ENCODE measurements at places on chromosomes 3 and 15. TPM values are rescaled to one million over a fixed set of nuclear protein-coding genes. Genes with fewer than 3 reads are reported as not detected.

The MKRN3 gene
- not detected for total RNA-seq

The FES gene
- total RNA-seq: 7.2 TPM

The UROC1 gene
- total RNA-seq: not detected

The OGG1 gene
- 15.3 TPM for total RNA-seq

The IL17RE gene
- 3.7 TPM for total RNA-seq

The EMC7 gene
- total RNA-seq: 157 TPM

The CNTN3 gene
- total RNA-seq: 0.50 TPM

The ADPRH gene
- total RNA-seq: 2.6 TPM

The HGD gene
- total RNA-seq: not detected

The ALPK3 gene
- 6.8 TPM for total RNA-seq

The LPP gene
- total RNA-seq: 193 TPM

The GPR171 gene
- not detected for total RNA-seq

The ZNF80 gene
- total RNA-seq: not detected

The RAD51 gene
- 3.6 TPM for total RNA-seq

The PRR20G gene
- not detected for total RNA-seq

The OR5K2 gene
- not detected for total RNA-seq

The LRRC34 gene
- total RNA-seq: 1.0 TPM

The SH2D7 gene
- total RNA-seq: not detected

The CCR5 gene
- total RNA-seq: not detected

The GRM7 gene
- not detected for total RNA-seq

The ZNF710 gene
- total RNA-seq: 27.2 TPM

The PTH1R gene
- total RNA-seq: 5.2 TPM

All from astrocyte (in vitro differentiated cells and primary cell).